ENCODE measurements at places on chromosomes 1 and 21.

GRCh38 chr21:39046236-39046916 is 136.9 kb downstream of the PSMG1 start:
- no peak for DNase-seq

DNA sequence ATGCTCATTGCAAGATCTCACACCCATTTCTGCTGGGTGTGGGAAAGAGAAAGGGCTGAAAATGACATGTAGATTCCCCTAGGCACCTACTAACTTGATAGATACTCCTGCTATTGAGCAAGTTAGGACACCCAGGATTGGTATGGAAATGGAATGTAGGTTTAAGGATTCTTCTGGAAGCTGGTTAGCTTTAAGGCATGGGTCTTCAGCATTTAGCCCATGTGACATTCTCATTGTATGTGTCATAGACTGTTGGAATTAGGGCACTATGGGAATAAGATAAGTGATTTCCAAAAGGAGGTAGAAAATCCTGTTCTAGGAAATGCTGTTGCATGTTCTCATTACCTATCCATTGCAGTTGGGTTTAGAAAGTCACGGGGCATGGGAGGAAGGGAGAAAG is 76.2 kb downstream of the DISC1 start:
- DNase-seq: no peak

GRCh38 chr21:14613486-14614224 is 67.5 kb upstream of the SAMSN1 start:
- no peak for DNase-seq

DNA sequence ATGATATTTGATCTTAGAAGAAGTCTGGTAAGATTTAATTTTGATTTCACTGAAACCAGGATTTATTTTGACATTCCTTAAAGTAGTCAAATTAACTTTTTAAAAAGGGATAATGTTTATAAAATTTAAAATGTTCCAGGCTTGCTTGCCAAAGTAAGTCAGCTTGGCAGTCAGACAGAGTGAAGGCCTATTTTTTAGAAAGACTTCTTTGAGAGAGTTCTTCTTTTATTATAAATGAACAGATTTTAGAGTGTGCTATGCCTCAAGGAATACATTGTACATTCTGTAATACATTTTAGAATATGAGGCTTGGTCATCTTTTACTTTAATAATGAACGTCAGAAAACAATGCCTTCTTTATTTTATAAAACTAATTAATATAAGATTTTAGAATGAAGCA is 138.7 kb downstream of the DISP1 start:
- no peak for DNase-seq

DNA sequence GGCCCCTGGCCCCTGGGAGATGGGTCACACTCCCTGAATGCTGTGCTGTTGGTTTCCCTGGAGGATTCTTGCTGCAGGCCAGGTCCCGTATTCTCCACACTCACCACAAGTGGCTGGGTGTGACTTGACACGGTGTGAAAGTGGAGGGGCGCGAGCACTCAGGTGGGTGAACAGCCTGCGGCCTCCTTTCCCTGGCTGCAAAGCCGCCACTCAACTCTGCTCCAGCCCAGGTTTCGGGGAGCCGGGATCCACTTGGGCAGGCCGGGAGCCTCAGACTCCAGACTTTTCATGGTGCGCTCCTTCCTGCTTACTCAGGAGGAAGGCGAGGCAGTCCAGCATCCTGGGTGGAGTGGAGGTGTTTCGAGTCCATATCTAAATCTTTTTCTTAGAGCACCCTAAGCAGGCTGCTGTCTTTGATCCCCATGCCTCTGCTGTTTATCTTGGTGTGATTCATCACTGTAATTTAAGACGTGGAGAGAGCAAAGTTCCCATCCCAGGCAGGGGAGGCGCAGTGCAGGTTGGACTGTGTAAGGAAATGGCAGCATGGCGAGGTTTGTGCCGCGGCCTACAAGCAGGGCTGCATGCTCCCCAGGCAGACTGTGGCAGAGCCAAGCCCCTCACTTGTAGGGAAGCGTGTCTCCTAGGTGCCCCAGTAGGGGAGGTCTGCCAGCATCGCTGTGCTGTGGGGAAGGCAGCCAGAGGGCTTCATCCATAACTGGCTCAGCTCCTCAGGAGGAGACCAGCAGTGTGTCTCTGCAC is 29.6 kb downstream of the VANGL1 start:
- DNase-seq: no peak

- no peak for DNase-seq
These were observed 3.4 kb downstream of the COP1 start for GRCh38 chr1:176203735-176204134.

GRCh38 chr1:243390162-243390791 is 134.4 kb downstream of the SDCCAG8 start:
- no peak for DNase-seq

DNA sequence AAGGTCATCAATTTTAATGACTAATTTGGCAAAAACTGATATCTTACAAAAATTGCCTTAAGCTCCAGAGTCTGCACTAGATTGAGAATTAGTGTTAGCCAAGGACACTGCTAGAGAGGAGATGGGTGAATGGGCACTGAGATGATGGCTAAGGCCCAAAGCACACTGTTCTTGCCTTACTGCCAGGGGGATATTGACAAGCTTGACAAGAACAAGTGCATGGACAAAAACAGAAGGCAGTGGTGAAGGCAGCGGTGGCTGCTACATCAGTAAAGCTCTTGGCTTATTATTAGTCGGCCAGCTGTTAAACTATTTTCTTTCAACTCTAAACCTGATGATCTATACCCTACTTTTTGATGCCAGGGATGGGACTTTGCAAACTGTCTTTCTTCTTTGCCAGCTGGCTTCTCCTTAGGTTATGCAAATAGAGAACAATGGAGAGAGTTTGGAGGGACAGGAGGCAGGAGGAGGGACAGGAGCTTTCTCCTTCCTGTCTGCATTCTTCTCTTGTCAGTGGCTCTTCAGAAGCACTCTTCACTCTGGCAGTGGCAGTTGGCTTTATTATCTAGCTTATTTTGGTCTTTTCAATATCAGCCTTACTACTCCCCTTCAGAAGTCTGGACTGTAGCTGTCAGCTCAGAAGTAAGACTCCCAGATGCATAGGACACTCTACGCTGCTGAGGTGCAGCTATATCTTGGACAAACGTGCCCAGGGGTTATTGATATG is 853.5 kb upstream of the TMPRSS15 start:
- no peak for DNase-seq

DNA sequence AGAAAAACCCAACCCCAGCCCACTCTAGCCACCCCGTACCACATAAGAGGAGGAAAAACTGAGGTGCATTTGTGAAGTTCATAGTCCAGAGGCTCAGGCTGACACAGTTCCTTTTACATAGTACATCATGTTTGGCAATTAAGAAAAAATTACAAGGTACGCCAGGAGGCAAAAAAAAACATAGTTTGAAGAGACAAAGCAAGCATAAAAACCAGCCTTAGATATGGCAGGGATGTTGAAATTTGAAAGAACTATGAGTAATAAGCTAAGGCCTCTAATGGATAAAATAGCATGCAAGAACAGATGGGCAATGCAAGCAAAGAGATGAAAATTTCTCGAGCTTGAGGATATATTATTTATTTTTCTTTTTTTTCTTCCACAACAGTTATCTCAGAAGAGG is 31.9 kb downstream of the MIXL1 start:
- no peak for DNase-seq

GRCh38 chr1:160761886-160762285 is 22.8 kb downstream of the SLAMF7 start:
- DNase-seq: no peak

- no peak for DNase-seq
These were observed 9.7 kb downstream of the BCL9 start for GRCh38 chr1:147551036-147551435.

DNA sequence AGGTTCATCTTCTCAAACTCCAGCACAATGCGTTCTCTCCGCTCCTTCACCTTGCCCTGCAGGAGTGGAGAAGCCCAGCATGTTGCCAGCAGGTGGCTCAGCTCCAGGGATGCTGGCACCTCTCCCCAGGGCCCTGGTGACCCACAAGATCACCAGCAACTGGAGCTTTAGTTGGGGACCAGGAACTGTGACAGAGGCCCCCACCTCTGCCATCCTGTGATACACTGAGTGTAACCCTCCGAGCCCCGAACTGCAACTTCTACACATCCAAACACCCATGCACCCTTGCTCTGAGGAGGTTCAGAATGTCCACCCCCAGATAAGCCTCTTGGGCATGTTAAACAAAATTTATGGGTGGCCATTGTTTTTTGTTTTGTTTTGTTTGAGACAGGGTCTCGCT is 4.5 kb upstream of the TRIM11 start:
- DNase-seq: no peak

GRCh38 chr1:185957441-185958363 is 223.5 kb downstream of the HMCN1 start:
- DNase-seq: no peak

GRCh38 chr1:169576241-169576934 is 9.9 kb downstream of the F5 start:
- DNase-seq: no peak

DNA sequence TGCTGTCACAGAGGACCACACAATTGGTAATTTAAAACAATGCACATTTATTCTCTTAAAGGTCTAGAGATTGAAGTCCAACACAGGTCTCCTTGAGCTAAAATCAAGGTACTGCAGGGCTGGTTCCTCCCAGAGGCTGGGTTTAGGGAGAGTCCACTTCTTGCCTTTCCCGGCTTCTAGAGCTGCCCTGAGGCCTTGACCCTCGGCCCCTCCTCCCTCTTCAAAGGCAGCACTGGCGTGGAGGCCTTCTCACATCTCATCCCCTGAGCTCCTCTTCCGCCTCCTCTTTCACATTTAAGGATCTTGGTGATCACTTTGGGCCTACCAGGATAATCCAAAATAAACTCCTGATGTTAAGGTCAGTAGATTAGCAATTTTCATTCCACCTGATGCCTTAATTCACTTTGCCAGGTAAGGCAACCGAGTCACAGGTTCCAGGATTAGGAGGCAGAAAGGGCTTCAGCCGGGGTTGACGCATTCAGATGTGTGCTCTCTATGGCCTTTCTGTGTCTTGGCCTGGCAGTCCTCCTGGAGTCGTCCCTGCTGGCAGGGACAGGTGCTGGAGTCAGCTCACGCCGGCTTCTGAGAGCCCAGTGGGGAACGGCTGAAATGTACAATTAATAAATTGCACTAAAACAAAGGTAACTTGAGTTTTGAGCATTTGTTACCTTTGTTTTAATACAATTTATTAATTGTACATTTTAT is 61.2 kb upstream of the ABCG1 start:
- DNase-seq: no peak

DNA sequence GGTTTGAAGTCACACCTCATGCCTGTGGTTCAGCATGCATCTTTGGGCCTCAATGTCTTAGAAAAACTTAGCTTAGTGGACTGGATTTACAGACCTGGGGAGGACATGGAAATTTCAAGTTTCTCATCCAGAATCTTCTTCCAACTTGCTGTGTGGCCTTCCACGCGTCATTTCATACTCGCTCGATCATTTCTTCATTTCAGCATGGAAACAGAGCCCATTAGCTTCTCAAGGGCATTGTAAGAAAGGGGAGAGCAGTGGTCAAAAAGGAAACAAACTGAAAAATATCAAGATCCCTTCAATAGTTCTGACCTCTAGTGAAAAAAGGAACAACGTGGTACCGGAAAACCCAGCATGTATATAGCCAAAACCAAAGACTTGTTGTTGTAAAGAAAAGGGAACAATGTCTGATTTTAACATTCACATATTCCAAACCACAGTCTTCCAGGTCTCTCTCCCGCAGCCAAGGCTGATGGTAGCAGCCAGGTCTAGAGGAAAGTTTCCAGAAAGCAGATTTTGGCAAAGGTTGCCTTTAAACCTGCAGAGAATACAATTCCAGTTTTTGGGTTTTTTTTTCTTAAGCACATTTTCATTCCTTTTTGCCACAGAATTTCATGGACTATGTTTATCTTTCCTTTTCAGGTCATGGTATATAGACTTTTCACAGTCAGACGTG is 97.0 kb upstream of the CDC42BPA start:
- DNase-seq: no peak

GRCh38 chr21:42121794-42122193 is 50.7 kb downstream of the UMODL1 start:
- no peak for DNase-seq

DNA sequence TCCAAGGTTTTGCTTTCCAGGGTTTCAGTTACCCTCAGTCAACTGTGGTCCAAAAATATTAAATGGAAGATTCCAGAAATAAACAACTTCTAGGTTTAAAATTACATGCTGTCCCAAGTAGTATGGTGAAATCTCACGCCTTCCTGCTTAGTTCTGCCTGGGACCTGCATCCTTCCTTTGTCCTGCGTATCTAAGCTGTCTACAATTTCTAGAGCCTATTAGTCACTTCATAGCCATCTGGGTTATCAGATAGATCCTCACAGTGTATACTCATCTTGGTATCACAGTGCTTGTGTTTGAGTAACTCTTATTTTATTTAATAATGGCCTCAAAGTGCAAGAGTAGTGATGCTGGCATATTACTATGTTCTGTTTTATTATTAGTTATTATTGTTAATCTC is 157.7 kb downstream of the ROR1 start:
- no peak for DNase-seq

All from NCI-H1417 treated with DMSO at 0.1 percent for 48 hours (cell line).